ENCODE measurements at places on chromosomes 1 and 21. TPM values are rescaled to one million over a fixed set of nuclear protein-coding genes. Genes with fewer than 3 reads are reported as not detected.

- H3K36me3 ChIP-seq = no peaks in the 10 kb centered on the region
- H3K27me3 ChIP-seq = no peaks in the 10 kb centered on the region
- no peaks in the 10 kb centered on the region for H3K4me1 ChIP-seq
- no peak for DNase-seq
- H3K27ac ChIP-seq = no peak overlapping the region
These were observed 772.5 kb downstream of the USP25 start for GRCh38 chr21:16502273-16502672.

- H3K27ac ChIP-seq = no peak overlapping the region
- no peak overlapping the region for H3K4me3 ChIP-seq
- no peaks in the 10 kb centered on the region for H3K4me1 ChIP-seq
- H3K27me3 ChIP-seq = no peaks in the 10 kb centered on the region
- no peak for DNase-seq
These were observed 40.8 kb downstream of the CDCP2 start for GRCh38 chr1:54112027-54112426.

DNA sequence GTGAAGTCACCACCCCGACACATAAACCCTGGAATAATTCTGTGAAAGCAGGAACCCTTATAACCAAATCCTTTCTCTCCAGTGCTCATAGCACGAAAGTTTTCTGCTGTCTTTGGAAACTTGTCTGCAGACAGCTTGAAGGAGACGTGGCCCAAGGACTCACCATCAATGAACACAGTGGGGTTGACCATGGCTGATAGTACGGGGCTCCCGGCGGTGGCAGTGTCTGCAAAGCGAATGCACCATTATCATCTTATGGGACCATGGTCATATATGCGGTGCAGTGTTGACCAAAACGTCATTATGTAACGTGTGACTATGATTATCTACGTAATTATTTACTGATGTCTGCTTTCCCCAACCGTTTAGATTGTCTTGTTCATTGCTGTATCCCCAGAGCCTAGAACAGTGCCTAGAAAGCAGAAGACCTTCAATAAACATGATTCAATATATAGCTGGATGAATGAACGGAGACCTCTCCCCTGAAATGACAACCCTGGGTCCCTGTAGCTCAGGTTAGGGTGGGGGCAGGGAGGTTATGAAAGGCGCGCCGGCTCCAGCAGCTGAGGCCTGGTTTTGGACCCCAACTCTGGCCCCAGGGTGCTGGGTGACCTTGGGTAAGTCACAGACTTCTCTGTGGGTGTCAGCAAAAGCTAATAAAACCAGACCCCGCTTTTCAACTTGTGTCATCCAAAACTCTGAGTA, 128.4 kb upstream of the ZBTB40 start:
- DNase-seq = no peak
- H3K4me3 ChIP-seq = no peak overlapping the region
- H3K27ac ChIP-seq = no peak overlapping the region
- no peaks in the 10 kb centered on the region for H3K36me3 ChIP-seq

GRCh38 chr1:44723064-44723463, 7.9 kb downstream of the RNU5D-1 start:
- DNase-seq = no peak
- peak overlapping the region; percentile 87 for H3K27ac ChIP-seq
- H3K4me3 ChIP-seq = peak overlapping the region; percentile 32
- peaks cover 37% of the 10 kb centered on the region for H3K4me1 ChIP-seq
- H3K36me3 ChIP-seq = no peaks in the 10 kb centered on the region
- no peaks in the 10 kb centered on the region for H3K27me3 ChIP-seq

Gene OR2T33
- total RNA-seq = not detected

Gene POLR3GL
- 17.3 TPM for total RNA-seq

DNA sequence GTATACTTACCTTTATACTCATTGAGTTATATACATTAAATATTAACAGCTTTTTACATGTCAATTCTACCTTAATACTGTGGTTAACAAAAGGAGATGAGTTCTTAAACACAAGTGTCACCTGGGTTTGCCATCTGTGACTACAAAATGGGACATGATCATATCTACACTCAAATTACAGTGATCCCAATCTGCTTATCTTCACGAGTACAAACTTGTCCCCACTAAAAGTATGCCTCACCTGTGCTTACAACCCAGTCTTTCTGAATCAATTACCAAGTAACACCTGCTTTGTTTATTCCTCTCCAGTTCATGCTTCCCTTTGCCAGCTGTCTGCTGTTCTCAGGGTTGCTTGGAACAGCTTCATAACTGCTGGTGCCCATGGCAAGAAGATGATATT, 8.8 kb downstream of the CD1E start:
- no peaks in the 10 kb centered on the region for H3K36me3 ChIP-seq
- H3K27ac ChIP-seq = no peak overlapping the region
- no peaks in the 10 kb centered on the region for H3K27me3 ChIP-seq
- H3K4me3 ChIP-seq = no peak overlapping the region

Gene GBP7
- not detected for total RNA-seq

- DNase-seq = no peak
- no peaks in the 10 kb centered on the region for H3K4me1 ChIP-seq
- no peak overlapping the region for H3K4me3 ChIP-seq
These were observed 496.1 kb downstream of the NEGR1 start for GRCh38 chr1:71786218-71786617.

- H3K4me3 ChIP-seq = no peak overlapping the region
- H3K36me3 ChIP-seq = no peaks in the 10 kb centered on the region
- DNase-seq = no peak
- no peak overlapping the region for H3K27ac ChIP-seq
These were observed 35.5 kb upstream of the IRF2BP2 start for GRCh38 chr1:234645474-234645953.

Gene GJA8
- total RNA-seq = not detected

DNA sequence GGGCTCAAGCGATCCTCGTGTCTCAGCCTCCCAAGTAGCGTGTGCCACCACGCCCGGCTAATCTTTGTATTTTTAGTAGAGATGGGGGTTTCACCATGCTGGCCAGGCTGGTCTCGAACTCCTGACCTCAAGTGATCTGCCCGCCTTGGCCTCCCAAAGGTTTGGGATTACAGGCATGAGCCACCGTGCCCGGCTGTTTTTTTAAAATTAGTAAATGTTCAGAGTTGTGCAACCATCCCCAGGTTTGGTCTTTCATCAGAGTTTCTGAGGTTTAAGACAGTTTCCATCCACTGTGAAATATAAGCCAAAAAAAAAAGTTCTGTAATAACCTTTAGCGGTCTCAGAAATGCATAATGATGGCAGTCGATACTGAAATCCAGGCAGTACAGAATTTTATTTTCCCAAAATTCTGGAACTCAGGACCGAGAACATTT, 550 bp upstream of the SYT11 start:
- no peak for DNase-seq
- no peaks in the 10 kb centered on the region for H3K27me3 ChIP-seq
- peaks cover 15% of the 10 kb centered on the region for H3K4me1 ChIP-seq
- H3K27ac ChIP-seq = peak overlapping the region; percentile 70
- H3K4me3 ChIP-seq = peak overlapping the region; percentile 65

Gene RGS16
- 57.1 TPM for total RNA-seq

GRCh38 chr1:209761011-209761635, 5.3 kb downstream of the TRAF3IP3 start:
- no peak overlapping the region for H3K27ac ChIP-seq
- H3K36me3 ChIP-seq = peaks cover 12% of the 10 kb centered on the region
- no peak overlapping the region for H3K4me3 ChIP-seq
- no peaks in the 10 kb centered on the region for H3K27me3 ChIP-seq

Gene MYOC
- not detected for total RNA-seq

Gene CCDC185
- total RNA-seq = not detected

GRCh38 chr1:77991638-77992037, 12.8 kb upstream of the FUBP1 start:
- H3K27me3 ChIP-seq = no peaks in the 10 kb centered on the region
- H3K36me3 ChIP-seq = no peaks in the 10 kb centered on the region
- DNase-seq = no peak
- peaks cover 3% of the 10 kb centered on the region for H3K4me1 ChIP-seq
- no peak overlapping the region for H3K27ac ChIP-seq

Gene SASS6
- 9.7 TPM for total RNA-seq

Gene LIX1L
- 23.6 TPM for total RNA-seq

GRCh38 chr1:214272964-214273533, 7.9 kb upstream of the SMYD2 start:
- no peaks in the 10 kb centered on the region for H3K4me1 ChIP-seq
- H3K27ac ChIP-seq = no peak overlapping the region
- H3K27me3 ChIP-seq = no peaks in the 10 kb centered on the region
- DNase-seq = no peak

Gene RAB3GAP2
- 44.2 TPM for total RNA-seq

- H3K4me3 ChIP-seq = no peak overlapping the region
- H3K4me1 ChIP-seq = no peaks in the 10 kb centered on the region
- H3K27ac ChIP-seq = no peak overlapping the region
- no peaks in the 10 kb centered on the region for H3K36me3 ChIP-seq
- peak; percentile 1 for DNase-seq
These were observed 5.1 kb upstream of the CLEC20A start for GRCh38 chr1:178501705-178502329.

GRCh38 chr1:205665201-205666045, 14.9 kb downstream of the SLC45A3 start:
- peak overlapping the region; percentile 53 for H3K27ac ChIP-seq
- H3K27me3 ChIP-seq = no peaks in the 10 kb centered on the region
- DNase-seq = peak; percentile 60
- no peaks in the 10 kb centered on the region for H3K36me3 ChIP-seq

Gene KAZN
- 4.7 TPM for total RNA-seq

Gene NUP210L
- total RNA-seq = not detected

DNA sequence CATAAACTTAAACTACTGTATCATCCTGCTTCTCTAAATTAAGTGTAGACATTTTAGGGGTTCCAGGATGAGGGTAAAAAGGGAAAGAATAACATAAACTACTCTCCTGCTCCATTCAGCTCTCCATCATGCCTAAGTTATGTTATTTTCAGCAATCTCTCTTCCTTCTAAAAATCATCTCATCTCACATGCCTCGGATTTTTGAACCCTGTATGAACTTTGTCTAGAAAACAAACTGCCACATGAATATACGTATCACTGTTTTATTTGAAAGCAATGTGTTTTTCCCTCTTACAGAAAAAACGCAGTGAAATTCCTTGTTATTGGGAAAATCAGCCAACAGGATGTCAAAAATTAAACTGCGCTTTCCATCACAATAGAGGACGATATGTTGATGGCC, 32.6 kb downstream of the ZBED6 start:
- DNase-seq = no peak
- H3K27ac ChIP-seq = no peak overlapping the region
- no peak overlapping the region for H3K4me3 ChIP-seq
- no peaks in the 10 kb centered on the region for H3K36me3 ChIP-seq
- H3K4me1 ChIP-seq = no peaks in the 10 kb centered on the region

Gene CTH
- total RNA-seq = 7.2 TPM

- H3K4me3 ChIP-seq = 0 out of 2 replicates have a peak overlapping the region, but pooled peaks have one; percentile 23
- peak overlapping the region; percentile 54 for H3K27ac ChIP-seq
- H3K36me3 ChIP-seq = peaks cover 7% of the 10 kb centered on the region
These were observed 11.6 kb downstream of the CD55 start for GRCh38 chr1:207333009-207333600.

DNA sequence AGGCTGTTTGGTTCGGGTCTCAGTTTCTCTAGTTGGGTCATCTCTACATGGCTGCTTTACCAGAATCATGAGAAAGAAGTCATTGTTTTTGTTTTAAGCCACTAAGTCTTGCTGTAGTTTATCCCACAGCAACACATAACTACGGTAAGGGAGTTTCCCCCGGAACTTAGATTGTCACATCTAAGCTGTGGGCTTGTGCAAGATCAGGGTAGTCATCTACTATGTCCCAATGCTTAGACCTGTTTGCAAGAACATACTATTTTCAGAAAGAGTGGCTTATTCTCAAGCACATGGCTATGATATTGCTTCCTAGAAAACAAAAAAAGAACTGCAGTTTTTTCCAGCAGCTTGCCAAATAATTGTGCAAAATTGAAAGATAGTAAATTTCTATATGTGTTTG, 18.0 kb upstream of the OLIG2 start:
- H3K36me3 ChIP-seq = no peaks in the 10 kb centered on the region
- no peak overlapping the region for H3K27ac ChIP-seq
- H3K4me1 ChIP-seq = no peaks in the 10 kb centered on the region
- peaks cover 2% of the 10 kb centered on the region for H3K27me3 ChIP-seq

- H3K36me3 ChIP-seq = no peaks in the 10 kb centered on the region
- no peaks in the 10 kb centered on the region for H3K27me3 ChIP-seq
- H3K4me3 ChIP-seq = no peak overlapping the region
These were observed 66.2 kb upstream of the PALMD start for GRCh38 chr1:99579691-99580172.

- DNase-seq = no peak
- H3K4me1 ChIP-seq = peaks cover 4% of the 10 kb centered on the region
- H3K36me3 ChIP-seq = no peaks in the 10 kb centered on the region
- H3K4me3 ChIP-seq = no peak overlapping the region
- H3K27ac ChIP-seq = no peak overlapping the region
- H3K27me3 ChIP-seq = no peaks in the 10 kb centered on the region
These were observed 75.7 kb downstream of the ZC3H11B start for GRCh38 chr1:219537223-219537631.

DNA sequence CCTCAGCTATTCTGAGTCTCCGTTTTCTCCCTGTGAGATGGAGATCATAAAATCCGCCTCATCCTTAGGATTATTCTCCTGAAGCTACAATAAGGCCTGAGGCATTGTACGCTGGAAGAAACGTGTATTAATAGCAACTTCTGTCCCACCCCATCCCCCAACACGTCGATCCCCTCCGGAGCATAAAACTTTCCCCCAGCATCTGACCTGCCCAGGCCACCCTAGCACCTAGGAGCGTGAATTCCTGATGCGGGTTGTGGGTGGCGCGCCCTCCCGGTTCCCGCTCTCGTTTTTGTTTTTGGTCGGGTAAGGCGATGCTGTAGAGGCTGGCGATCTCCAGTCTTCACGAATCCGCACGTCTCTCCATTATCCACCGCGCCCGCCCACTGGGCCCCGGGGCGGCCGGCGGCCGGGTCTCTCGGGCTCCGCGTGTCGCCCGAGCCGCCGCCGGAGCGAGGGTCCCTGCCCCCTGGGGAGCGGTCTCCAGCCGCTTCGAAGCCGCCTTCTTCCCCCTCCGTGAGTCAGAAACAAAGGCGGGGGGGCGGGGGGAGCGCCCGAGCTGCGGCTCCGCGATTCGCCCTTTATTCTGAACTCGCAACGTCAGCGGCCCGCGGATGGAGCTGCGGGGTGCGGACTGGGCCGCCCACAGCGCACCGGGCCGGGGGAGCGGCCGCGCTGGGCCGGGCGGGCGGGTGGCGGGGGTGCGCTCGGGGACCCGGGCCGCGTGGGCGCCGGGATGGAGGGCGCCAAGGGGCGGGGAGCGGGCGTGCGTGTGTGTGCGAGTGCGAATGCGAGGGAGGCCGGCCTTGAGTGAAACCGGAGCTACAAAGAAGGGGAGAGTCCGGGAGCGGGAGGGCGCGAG, at the start of gene PLEKHO1:
TSS of gene PLEKHO1 (plus strand) at position 646 of the 862 bp plus-strand sequence. CDS start 342 bp downstream, outside the sequence.
- DNase-seq = no peak
- peak within 1 kb of the TSS; percentile 99 for H3K27ac ChIP-seq
- H3K4me3 ChIP-seq = peak within 1 kb of the TSS; percentile 100

DNA sequence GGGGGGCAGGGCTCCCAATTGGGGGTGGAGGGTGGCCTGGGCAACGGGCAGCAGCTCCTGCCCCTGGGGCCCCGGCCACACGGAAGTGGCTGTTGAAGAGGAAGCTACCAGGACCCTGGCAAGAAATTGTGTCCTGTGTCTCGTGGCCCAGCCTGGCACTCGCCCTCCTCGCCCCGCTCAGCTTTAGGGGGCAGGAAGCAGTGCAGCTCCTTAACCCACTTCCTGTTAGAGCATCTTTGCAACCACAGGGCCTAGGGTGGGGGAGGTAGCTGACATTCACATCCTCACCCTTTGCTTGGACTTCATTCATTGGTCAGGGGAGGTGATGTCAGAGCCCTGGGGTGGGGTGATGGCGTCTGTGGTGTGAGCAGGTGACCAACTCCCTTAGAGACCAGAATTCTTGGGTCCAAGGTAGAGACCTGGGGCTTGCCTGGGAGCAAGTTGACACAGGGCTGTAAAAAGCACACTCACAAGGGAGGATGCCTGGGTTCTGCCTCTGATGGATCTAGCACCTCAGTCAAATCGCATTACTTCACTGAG, at the start of gene ARHGAP30:
TSS of gene ARHGAP30 (minus strand) at position 161 of the 540 bp plus-strand sequence. CDS start 267 bp downstream, outside the sequence.
- DNase-seq = peak; percentile 97
- peak within 1 kb of the TSS; percentile 94 for H3K4me3 ChIP-seq
- peak within 1 kb of the TSS; percentile 98 for H3K27ac ChIP-seq
